ENCODE measurements at places on chromosomes 3 and 15.
A peak's percentile ranks its signal among the peaks of the same experiment; 100 is the strongest.

DNA sequence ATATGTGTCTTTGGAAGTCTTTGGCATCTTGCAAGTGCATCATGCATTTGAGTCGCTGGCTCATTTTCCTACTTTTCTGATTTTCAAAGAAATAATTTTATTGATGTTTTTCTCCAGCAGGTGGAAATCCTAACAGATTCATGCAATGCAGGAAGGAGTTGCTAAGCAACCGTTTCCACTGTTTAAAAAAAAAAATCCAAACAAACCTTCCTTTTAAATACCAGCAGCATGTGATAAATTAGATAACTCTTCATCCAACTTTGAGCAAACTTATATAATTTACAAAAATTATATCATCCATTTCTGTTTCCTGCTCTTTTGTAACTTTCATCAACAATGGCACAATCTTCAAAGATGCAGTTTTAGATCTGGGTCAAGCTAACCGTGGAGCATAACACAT, 364.1 kb downstream of the MFSD1 start:
- DNase-seq = no peak

DNA sequence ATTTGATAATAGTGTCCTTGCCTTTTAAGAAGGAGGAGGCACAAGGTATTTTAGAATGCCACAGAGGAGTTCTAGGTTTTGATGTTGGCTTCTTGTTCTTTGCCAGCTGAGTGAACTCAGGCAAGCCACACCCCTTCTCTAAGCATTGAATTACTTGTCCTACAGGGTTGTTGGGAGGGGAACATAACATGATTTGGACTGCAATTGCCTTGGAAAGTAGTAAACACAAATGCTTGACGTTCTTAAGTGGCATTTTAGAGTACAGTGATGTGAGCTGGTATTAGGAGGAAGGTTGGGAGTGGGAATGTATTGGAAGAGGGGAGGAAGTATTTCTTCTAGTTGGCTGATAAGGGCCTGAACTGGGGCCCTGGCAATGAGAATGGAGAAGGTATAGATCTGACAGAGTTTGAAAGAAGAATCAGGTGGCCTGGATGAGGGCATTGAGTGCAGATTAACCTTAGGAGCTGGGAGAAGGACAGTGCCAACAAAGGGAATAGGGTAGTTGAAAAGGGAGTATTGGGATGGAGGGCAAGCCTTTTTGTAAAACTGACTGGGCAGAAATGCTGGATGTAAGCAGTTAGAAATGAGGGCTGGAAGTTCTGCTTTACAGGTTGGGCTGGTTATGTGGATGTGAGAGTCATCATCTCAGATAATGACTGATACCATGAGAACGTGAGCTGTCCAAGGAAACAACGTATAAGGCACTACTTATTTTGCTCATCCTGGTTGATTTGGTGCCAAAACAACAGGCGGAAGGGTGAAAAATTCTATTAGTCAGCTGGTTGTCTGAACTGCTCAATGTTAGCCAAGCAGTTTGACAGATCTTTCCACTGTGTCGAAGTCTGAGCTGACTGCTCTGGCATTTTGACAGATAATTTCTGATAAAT, 16.7 kb downstream of the KAT2B start:
- DNase-seq = peak; percentile 18

DNA sequence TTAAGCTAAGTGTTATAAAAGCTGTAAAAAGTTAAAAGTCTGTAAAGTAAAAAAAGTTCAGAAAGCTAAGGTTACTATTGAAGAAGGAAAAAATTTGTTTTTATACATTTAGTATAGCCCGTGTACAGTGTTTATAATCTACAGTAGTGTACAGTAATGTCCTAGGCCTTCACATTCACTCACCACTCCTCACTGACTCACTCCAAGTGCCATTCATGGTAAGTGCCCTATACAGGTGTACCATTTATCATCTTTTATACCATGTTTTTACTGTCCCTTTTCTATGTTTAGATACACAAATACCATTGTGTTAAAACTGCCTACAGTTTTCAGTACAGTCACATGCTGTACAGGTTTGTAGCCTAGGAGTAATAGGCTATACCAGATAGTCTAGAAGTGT, 8.8 kb downstream of the CCDC71 start:
- no peak for DNase-seq

DNA sequence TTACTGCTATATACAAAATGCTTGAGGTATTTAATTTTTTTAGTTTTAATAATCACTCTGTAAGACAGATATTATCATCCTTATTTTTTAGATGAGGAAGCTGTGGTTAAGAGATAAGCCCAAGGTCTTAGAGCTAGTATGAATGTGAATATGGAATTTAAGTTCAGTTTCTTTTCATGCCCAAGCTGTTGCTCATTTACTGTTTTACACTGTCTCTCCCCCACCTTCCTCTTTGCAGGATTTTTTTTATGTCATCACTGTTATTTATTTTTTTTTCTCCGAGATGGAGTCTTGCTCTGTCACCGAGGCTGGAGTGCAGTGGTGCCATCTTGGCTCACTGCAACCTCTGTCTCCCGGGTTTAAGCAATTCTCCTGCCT, 22.5 kb downstream of the MAP2K5 start:
- no peak for DNase-seq

DNA sequence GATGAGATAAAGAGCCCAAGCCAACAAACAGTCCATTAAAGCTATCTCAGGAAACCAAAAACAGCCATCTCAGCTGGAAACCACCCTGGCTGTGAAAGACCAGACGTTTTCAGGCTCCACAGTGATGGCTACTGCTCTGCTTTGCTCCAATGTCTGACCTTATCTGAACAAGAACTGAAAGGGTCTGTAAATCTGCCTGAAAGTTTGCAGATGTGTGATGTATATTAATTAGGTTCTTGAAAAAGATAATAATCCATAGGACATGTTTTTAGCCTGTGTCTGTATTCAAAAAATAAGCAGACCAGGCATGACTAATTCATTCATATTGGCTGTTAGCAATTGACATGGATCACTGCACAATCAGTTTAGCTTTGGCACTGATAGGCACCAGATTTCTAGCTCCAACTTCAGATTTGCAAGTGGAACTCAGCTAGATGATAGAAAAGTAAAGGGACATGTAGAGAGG, 611.4 kb upstream of the NAALADL2 start:
- peak; percentile 91 for DNase-seq

- no peak for DNase-seq
Measured at GRCh38 chr15:64536244-64536836, 76.0 kb downstream of the ZNF609 start.

DNA sequence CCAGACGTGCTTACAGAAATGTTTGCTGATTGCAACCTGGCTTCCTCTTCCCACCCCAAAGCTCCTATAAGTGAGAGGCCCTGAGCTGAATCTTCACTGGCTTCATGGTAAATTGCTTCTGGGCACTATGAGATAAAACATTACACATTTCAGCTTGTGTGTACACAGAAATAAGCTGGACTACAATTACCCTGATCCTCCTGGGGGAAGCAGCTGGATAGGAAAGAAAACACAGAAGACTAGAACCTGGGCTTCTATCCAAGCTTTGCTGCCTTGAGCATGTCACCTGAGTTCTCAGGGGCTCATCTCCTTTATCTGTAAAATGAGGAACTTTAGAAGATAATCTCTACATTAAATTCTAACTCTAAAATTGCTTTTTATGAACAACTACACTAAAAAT, 40.3 kb downstream of the THBS1 start:
- DNase-seq = peak; percentile 63

DNA sequence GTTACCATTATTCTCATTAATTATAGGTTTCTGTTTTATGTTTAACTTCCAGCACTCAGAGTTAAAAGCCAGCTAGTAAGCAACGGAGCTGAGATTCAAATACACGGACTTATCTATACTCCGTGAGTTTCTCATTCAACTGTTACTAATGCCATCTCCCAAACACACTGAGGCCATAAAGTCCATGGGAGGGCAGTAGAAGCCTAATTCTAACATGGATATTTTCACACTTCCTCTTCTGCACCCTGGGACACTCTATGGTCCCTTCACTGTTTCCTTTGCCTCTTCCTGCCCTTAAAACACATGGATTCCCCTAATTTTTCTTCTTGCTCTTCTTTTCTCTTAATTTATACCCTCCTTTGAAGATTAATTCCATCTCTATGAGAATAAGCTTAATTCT, 245.0 kb downstream of the KLF13 start:
- DNase-seq = no peak

DNA sequence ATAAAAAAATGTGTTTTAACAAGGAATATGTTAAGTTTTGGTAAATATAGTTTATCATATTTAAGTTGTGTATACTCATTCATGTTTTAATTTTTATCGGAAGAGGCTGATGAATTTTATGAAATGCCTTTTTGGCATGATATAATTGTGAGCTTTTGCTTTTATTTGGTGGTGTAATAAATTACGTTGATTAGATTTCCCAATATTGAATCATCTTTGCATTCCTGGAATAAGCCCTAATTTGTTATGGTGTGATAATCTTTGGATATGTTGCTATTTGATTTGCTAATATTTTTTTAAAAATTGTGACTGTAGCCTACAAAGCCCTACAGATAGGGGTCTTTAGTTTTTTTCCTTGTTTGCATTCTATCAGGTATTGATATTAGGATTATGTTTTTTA, 107.4 kb downstream of the IGF1R start:
- DNase-seq = no peak

GRCh38 chr3:189212681-189213080, 40.9 kb downstream of the TPRG1 start:
- DNase-seq = no peak

GRCh38 chr3:85979034-85979433, 1011.9 kb downstream of the VGLL3 start:
- DNase-seq = no peak

GRCh38 chr3:160753953-160754352, 2.1 kb upstream of the PPM1L start:
- DNase-seq = no peak

GRCh38 chr15:70111203-70112073, 13.7 kb upstream of the TLE3 start:
- DNase-seq = peak; percentile 88

GRCh38 chr3:147462856-147463255, 53.7 kb downstream of the ZIC1 start:
- DNase-seq = no peak

DNA sequence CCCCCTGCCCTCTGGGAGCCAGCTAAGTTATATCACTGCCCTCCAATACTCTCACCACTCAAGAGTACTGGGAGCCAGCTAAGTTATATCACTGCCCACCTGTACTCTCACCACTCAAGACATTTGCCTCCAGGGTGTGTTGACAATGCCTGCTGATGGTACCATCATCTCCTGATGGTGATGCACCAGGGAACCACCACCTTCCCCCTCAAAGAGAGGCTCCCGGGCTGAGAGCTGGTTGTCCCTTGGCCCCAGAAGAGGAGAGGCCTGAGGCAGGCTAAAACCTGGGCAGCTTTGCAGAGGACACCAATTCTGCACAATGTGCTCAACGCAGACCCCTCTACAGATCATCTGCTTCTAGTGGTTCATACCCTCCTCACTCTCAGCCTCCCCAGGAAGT, 7.5 kb upstream of the HAPLN3 start:
- DNase-seq = no peak

DNA sequence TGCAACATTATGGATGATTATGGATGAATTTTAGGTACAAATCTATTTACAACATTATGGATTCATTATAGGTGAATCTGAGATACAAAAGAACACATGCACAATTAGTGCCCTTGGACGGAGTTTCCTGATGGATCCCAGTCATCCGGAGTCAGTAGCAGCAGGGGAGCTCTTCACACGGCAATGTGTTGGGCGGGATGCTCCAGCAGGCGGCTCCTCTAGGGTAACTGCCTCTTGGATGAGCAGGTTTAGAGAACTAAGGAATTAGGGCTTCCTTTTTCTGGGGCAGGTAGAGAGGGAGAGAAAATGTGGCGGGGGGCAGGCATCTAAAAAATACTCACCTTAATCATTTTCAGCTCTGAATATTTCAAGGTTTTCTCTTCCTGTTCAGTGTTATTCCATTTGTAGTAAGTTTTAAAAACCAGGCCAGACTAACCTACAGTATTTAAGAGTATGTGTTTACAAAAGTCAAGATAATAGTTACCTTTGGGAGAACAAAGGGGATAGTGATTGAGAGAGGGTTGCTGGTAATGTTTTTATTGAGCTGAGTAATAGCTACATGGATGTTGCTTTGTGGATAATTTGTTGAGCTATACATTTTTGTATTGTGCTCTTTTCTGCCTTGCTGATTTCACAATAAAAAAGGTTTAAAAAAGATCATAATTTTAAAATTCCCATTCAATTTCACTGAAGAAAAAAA, 27.4 kb upstream of the GOLM2 start:
- DNase-seq = no peak

DNA sequence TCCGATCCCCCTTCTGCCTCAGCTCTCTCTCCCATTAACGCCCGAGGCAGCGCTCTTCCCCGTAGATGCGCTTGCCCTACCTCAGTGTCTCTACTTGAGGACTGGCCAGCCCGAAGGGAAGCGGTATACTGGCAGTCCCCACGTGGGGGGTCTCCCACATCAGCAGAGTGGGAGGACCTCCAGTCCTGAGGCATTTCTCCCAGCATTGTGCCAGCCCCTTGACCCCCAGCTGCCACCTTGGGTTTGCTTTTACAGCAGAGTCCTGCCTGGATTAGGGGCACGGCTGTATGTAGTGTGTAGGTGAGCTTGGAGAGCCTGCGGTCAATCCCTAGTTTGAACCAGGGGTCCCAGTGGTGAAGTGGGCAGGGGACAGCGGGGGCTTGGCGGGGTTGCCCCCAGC, 767 bp downstream of the SEMA3F start:
- no peak for DNase-seq

DNA sequence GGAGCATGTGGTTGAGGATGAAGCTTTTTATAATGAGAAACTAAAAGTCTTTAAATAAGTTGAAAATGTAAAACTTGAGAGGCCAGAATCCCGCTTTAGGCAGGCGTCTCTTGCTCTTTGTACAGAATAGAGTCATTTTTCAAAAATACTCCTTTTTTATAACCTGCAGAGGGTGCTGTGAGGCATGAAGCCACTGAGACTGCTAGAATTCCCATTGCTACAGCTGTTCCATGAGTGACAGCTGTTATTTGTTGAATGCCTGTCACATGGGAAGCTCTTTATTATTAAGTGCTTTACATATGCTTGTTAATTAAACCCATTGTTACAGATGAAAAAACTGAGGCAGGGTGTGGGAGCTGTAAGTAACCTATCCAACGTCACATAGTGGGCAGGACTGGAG, 18.5 kb downstream of the MINAR1 start:
- no peak for DNase-seq

- no peak for DNase-seq
Measured at GRCh38 chr3:48573973-48574585, 10.5 kb upstream of the UCN2 start.

DNA sequence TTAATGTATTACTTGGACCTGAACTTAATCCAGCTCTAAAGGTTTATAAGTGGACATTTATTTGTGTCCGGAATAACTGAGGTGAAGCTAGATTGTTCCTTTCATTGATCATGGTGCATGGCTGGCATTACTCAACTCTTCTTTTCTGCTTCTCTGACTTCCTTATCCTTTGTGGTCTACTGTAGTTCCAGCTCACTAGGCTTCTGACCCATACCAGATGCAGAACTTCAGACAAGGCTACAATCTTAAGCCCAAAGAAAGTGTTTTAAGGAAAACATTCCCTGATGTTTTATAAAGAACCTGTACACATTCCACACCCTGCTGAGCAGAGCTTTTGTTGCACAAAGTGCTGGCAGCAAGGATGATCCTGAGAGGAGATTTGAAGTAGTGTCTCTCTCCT, 250.8 kb upstream of the TGFBR2 start:
- DNase-seq = no peak
